ENCODE measurements at places on chromosomes 1 and 21.
A peak's percentile ranks its signal among the peaks of the same experiment; 100 is the strongest.

GRCh38 chr1:54706419-54706818 lies 9.2 kb upstream of the TTC4 start:
- no peak for DNase-seq

DNA sequence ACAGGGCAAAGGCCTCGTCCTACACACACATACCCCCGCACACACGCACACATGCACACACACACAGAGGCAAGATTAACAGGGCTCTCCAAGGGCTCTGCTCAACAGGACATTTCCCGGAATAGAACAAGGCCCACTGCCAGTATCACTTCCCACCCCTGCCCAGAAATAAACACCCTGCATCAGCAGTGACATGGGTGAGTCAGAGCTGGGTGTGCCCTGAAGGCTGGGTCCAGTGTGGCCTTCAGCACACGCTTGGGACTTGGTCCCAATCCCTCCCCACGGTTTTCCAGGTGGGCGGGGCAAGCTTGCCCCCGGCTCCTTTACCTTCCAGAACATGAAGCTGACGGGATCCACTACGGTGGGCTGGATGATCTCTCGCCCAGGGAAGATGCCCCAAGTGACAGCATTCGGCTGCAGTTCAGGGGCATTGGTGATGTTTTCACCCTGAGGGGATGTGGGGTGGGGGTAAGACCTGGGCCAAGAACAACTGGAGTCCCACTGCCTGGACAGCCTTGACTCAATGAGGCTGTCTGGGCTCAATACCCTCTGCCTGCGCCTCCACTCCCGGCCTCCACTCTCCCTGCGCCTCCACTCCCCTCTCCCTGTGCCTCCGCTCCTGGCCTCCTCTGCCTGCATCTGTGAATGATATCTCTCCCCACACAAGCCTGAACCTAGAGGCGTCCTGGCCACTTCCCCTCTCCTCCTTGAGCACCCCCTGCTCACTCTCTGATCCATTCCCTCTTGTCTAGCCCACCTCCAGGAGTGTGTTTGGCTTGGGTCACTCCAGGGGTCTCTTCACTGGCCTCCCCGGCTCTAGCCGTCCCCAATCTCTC lies 14.7 kb downstream of the MTHFR start:
- no peak for DNase-seq

DNA sequence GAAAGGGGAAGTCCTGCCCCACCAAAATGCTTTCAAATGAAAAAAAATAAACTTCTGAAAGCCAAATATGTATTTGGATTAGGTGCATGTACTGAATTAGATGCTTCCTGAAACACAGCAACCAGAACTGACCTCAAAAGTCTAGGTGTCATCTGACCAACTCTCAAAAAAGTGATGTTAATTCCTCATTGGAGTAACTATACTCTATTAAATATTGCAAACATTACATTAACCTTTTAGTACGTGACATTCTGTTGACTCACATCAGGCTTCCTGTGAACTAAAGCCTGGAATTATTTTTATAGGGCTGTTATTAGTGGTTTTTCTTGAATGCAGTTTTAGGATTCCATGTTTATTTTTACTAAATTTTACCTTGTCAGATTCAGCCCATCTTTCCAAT lies 73.5 kb downstream of the ASTN1 start:
- DNase-seq = no peak

- DNase-seq = no peak
Observed at GRCh38 chr1:14067711-14068110, 367.7 kb downstream of the PRDM2 start.

- no peak for DNase-seq
Observed at GRCh38 chr1:9922342-9922741, 12.3 kb upstream of the CTNNBIP1 start.

GRCh38 chr1:76868916-76869315 lies 1.6 kb downstream of the ST6GALNAC5 start:
- DNase-seq = no peak

DNA sequence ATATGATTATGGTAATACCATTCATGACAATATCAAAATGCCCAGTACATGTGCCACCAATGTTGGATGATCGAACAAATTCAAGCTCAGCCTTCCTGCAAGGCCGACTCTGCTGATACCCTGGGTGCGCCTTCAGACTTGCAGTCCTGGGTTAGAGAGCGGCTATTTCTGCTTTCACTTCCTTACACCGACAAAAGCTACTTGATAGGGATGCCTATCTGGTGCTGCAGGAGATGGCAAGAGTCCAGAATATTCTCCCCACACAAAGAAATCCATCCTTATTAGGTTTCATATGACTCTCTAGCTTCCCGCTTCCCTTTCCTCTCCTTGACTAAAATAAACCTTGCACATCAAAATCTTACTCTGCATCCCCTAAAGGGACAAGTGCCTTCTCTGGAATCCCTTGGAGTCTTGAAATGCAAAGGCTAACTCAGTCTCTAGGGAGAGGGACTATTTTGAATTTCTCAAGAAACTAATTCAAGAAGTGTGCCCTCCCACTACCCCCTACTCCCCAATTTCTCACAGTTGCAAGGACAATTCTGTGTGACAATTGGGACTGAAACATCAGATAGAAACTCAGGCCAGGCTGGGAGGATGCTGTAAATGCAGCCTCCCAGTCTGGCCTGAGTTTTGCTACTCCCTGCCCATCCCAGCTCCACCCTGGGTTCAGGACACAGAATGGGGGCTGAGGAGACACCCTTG lies 103.1 kb upstream of the USP24 start:
- no peak for DNase-seq

DNA sequence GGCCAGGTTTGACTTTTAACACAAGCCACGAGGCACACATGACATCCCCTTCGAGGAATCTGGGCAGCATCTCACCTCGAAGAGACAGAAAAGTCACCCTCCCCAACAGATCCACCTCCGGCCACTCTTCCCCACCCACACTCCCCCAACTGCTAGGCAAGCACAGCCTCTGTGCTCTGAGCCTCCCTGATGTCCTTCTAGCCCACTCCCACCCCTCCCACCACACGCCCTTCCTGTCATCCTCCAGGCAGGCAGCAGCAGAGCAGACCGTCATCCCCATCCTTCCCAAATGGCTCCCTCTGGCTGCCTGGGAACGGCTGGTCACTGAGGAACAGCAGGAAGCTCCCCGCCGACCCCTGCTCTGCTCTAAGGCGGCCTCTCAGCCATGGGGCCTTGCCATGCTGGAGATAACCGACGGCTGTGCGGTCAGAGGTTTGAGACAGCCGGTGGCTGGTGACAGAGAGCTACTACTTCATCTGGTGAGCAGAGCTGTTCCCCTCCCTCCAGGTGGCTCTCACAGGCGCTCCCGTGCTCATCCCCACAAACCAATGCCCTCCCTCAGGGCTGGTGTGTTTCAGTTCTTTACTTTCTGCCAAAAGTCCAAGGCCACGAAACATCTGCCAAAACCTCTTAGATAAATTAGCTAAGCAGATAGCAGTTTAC lies 25.6 kb downstream of the NPHP4 start:
- no peak for DNase-seq

GRCh38 chr1:15501208-15502032 lies 22.6 kb downstream of the CASP9 start:
- peak; percentile 68 for DNase-seq

DNA sequence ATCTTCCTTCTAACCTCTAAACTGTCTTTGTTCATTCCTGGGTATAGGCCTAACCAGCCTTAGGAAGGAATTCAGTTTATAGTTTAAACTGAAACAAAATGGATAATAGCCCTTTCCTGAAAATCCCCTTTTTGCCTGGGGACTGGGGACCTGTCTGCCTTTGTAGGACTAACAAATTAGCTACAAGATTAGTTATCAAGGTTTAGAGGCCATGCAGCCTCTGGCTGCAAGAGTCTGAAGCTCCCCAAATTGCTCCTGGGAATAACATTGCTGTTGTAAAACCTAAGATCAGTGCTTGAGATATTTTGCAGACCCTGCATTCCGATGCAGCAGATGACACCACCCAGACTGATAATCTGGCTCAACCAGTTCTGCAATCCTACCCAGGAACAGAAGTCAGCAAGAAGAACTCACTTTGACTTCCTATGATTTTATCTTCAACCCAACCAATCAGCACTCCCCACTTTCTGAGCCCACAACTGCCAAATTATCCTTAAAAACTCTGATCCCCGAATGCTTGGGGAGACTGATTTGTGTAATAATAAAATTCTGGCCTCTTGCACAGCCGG lies 96.6 kb upstream of the ETV3 start:
- DNase-seq = no peak

GRCh38 chr1:151661751-151662150 lies 49.9 kb downstream of the SNX27 start:
- no peak for DNase-seq

DNA sequence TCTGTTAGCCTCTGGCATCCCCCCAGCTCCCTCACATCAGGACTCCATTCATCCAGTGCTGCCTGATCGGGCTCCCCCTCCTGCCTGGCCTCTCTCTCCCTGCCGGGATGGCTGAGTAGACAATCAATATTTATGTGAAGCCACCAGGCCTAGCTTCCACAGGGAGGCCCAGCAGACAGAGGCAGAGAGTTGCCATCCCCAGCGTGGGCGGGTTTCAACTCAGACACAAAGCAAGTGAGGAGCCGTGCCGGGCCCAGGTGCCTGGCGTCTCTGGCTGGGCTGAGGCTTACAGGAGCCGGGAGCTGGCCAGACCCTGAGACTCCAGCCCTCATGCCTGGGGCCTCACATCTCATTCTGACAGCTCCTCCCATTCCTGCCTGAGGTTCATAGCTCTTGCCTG lies 34.5 kb upstream of the ATP2B4 start:
- DNase-seq = no peak

- DNase-seq = no peak
Observed at GRCh38 chr1:65063025-65063424, 85.0 kb upstream of the AK4 start.

Data from HTR-8/SVneo (cell line).